Stimulated activated CD4-positive, alpha-beta T cell treated with anti-CD3 and anti-CD28 coated beads, Interleukin-4, amount 100 ng/mL, for 48 hours (primary cell): ENCODE measurements at places on chromosomes 13 and 19.
A peak's percentile ranks its signal among the peaks of the same experiment; 100 is the strongest.

- no peak for DNase-seq
Measured at GRCh38 chr13:24328145-24328544, 18.8 kb downstream of the C1QTNF9 start.

DNA sequence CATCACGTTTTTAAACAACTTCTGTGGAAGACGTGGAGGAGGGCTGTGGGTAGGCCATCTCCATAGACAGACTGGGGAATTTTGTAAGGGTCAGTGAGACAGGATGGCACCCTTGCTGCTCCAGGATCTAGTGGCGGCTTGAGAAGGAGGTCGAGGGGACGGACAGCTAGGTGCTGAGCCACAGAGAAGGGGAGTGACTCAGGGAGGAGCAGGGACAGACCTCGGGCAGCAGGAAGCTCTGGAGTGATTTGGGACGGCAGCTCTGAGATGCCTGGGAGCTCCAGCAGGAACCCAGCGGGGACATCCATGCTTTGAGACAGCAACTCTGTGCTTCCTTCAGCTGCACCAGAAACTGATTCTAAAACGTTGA is 169.1 kb upstream of the SOX1 start:
- DNase-seq, result no peak

- no peak for DNase-seq
Measured at GRCh38 chr19:37470216-37470615, 1.1 kb downstream of the ZNF570 start.

DNA sequence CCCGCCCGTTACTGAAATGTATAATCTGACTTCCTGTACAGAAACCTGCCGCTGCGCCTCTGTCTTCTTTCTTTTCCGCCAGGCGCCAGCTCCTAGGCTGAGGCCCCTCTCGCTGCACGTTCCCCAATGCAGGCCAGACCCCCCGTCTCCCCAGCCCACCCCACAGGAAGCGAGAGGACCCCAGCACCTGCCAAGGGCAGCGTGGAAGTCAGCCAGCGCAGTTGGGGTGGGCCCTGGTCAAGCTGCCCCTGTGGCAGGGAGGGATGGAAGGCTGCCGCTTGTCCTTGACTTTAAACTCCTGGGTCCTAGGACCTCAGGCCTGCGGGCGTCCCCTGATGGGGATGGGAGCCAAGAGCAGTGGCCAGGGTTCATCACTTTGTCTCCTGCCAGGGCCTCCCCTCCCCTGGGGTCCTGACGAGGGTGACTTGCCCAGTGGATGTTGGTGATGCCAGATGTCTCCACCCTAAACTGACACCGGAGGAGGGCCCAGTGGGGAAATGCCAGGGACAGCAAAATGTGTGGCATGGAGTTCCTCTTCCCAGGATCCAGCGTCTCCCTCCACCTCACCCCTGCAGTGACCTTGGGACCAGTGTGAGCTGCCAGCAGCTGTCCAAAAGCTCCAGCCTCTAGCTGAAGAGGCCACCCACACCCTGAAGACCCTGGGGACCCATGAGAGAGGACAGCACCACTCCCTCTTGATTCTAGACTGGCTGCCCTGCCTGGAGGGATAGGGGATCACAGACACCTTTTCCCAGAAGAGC is 8.5 kb upstream of the MARCHF2 start:
- DNase-seq, result no peak

GRCh38 chr13:112351825-112352224 is 24.3 kb upstream of the SPACA7 start:
- DNase-seq, result no peak

- DNase-seq, result no peak
Measured at GRCh38 chr13:48094404-48094780, 512 bp downstream of the MED4 start.

- no peak for DNase-seq
Measured at GRCh38 chr13:39656325-39656677, 839 bp downstream of the COG6 start.

DNA sequence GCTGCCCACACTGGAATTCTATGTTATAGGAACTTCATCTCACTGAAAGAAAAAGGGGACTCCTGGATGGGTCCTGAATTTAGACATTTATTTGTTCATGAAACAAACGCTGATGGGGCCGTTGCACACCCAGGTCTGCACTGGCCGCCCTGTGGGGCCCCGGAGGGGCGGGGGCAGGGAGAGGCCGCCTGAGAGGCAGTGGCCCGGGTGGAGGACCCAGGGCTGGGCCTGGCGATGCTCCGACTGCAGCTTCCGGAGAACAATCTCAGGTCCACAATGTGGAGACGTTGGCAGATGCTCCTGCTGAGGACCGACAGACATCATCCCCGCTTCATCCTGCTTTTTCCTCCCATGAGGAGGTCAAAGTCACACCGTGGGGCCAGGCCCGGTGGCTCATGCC is 16.3 kb upstream of the PTBP1 start:
- DNase-seq, result no peak

DNA sequence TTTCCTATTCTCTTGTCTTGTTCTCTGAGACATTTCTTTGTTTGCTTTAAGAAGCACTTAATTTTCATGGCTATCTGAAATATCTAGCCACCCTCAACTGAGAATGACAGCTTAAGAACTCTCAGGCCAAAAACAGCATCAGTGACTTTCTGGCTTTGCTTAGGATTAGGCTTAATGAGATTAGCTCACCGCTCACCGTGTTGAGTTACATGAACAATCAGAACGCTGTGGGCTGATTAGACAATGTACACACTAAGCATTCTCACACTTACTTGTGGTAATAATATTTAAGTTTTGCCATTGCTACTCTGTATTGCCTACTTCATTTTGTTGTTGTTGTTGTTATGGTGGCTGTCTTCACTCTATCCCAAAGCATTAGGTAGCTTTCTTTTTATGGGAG is 1283.6 kb downstream of the UQCRFS1 start:
- DNase-seq, result no peak

DNA sequence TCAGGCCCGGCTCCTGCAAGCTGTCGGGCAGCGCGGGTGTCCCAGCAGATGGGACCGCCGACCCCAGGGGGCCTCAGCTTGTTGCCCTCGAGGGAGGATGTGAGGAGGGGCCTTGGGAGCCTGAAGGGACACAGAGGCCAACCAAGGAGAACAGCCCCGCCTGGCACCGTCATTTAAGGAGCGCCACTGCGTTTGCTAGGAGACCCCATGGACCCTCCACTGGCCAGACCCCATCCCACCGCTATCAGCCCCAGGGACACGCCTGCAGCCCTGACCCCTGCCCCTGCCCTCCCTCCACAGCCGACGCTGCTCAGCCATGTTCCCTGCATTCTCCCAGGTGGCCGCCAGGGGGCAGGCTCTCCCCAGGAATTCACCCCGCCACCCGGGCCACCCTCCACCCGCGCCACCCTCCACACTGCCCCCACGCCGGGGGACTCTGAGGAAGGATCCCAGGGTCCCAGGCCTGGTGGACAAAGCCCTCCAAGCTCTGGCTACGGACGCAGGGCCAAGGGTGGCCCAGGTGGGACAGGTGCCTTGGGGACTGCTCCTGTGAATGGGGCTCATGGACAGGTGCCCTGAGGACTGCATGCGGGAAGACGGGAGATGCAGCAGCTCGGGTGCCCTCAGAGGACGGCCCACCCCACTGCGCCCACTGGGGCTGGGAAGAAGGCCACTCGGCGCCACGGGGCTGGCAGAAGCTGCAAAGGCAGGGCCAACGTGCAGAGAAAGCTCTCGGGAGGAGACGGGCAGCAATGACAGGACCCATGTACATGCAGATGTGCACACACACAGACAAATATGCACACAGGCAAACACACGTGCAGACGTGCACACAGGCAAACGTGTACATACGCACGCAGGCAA is 34.4 kb downstream of the PIP5K1C start:
- DNase-seq, result peak; percentile 75

- no peak for DNase-seq
Measured at GRCh38 chr19:37095859-37096258, 17.6 kb downstream of the ZNF420 start.

- DNase-seq, result no peak
Measured at GRCh38 chr19:11448923-11449554, 13.6 kb downstream of the PRKCSH start.

GRCh38 chr13:38398711-38399493 is 49.3 kb downstream of the UFM1 start:
- no peak for DNase-seq

- DNase-seq, result no peak
Measured at GRCh38 chr19:18558202-18558555, 509 bp downstream of the KXD1 start.
